Tracheal epithelial cell (primary cell): ENCODE measurements at places on chromosomes 2 and 18. TPM values are rescaled to one million over a fixed set of nuclear protein-coding genes. Genes with fewer than 3 reads are reported as not detected.

Gene CNGA3
- not detected in 2 replicates for total RNA-seq

Gene CDH2
- total RNA-seq, result under 0.01 and 22.9 TPM in 2 replicates

Gene KCNG3
- total RNA-seq, result not detected in 2 replicates

Gene YIPF4
- 23.1 and 27.1 TPM in 2 replicates for total RNA-seq

Gene TLX2
- total RNA-seq, result not detected in 2 replicates
